Activated T-helper 1 cell treated with anti-CD3 and anti-CD28 coated beads, Interleukin-12 subunit alpha, Interleukin-12 subunit beta, Interleukin-2, Interleukin-4 antibody, amounts not matched to agents 30 ng/mL and 10 ng/mL and 1 ng/mL, durations not matched to agents 14 hours and 24 hours and 36 hours (primary cell): ENCODE measurements at places on chromosomes 4 and X. TPM values are rescaled to one million over a fixed set of nuclear protein-coding genes. Genes with fewer than 3 reads are reported as not detected.

NEUROG2 gene
- 0.18 TPM in 1 of 2 replicates, not detected in the other for total RNA-seq

MAGED4 gene
- not detected in 2 replicates for total RNA-seq

CABS1 gene
- not detected in 2 replicates for total RNA-seq

STOX2 gene
- total RNA-seq = not detected in 2 replicates

TCEAL2 gene
- not detected in 2 replicates for total RNA-seq

ZNF732 gene
- total RNA-seq = not detected in 2 replicates

INTU gene
- total RNA-seq = 0.02 TPM in 1 of 2 replicates, not detected in the other

AWAT1 gene
- total RNA-seq = not detected in 2 replicates

HELT gene
- total RNA-seq = not detected in 2 replicates

SORBS2 gene
- not detected in 2 replicates for total RNA-seq

PSAPL1 gene
- not detected in 2 replicates for total RNA-seq

PGRMC1 gene
- total RNA-seq = 41.1 and 41.6 TPM in 2 replicates

GABRE gene
- not detected in 2 replicates for total RNA-seq

PABPC1L2A gene
- not detected in 2 replicates for total RNA-seq

ADAM29 gene
- not detected in 2 replicates for total RNA-seq

CHRDL1 gene
- not detected in 2 replicates for total RNA-seq

LARP7 gene
- 45.3 and 46.1 TPM in 2 replicates for total RNA-seq

FAM149A gene
- 0.61 TPM in 1 of 2 replicates, not detected in the other for total RNA-seq

NDST4 gene
- not detected in 2 replicates for total RNA-seq

NOX1 gene
- total RNA-seq = not detected in 2 replicates

FRMD7 gene
- not detected in 2 replicates for total RNA-seq

S100G gene
- not detected in 2 replicates for total RNA-seq

BTK gene
- total RNA-seq = not detected in 2 replicates

TMPRSS11B gene
- not detected in 2 replicates for total RNA-seq

SLC7A11 gene
- 2.6 and 2.7 TPM in 2 replicates for total RNA-seq

GLRA3 gene
- not detected in 2 replicates for total RNA-seq

AGTR2 gene
- not detected in 2 replicates for total RNA-seq

GK gene
- total RNA-seq = 71.1 and 77.5 TPM in 2 replicates

STK32B gene
- not detected in 2 replicates for total RNA-seq

MAGEA9B gene
- not detected in 2 replicates for total RNA-seq

TRIM2 gene
- 0.16 and 0.24 TPM in 2 replicates for total RNA-seq

NUP62CL gene
- total RNA-seq = 0.54 and 1.1 TPM in 2 replicates

ZCCHC18 gene
- 0.57 and 0.76 TPM in 2 replicates for total RNA-seq

REELD1 gene
- total RNA-seq = 0.22 TPM in 1 of 2 replicates, not detected in the other

IQCM gene
- total RNA-seq = not detected in 2 replicates

BEND4 gene
- total RNA-seq = 0.20 and 0.47 TPM in 2 replicates

CXCL10 gene
- total RNA-seq = 6.5 and 6.6 TPM in 2 replicates

SLC9B1 gene
- 0.51 and 0.52 TPM in 2 replicates for total RNA-seq

EMCN gene
- not detected in 2 replicates for total RNA-seq
